ENCODE measurements at places on chromosomes 3 and 15. TPM values are rescaled to one million over a fixed set of nuclear protein-coding genes. Genes with fewer than 3 reads are reported as not detected.
A peak's percentile ranks its signal among the peaks of the same experiment; 100 is the strongest.

DNA sequence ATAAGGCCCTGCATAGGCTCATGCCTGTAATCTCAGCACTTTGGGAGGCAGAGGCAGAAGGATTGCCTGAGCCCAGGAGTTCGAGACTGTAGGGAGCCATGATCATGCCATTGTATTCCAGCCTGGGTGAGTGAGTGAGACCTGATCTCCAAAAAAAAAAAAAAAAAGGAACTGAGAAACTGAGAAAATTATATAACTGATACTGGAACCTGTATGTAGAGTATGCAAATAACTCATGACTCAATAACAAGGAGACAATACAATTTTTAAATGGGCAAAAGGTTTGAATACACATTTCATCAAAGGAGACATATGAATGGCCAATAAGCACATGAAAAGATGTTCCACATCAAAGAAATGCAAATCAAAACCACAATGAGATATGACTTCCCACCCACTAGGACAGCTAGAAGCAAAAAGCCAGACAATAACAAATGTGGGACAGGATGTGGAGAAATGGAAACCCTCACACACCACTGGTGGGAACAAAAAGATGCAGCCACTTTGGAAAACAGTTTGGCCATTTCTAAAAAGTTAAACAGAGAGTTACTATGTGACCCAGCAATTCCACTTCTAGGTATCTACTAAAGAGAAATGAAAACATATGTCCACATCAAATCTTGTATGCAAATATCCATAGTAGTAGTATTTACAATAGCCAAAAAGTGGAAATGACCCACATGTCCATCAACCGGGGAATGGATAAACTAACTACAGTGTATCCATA, 70.7 kb downstream of the IQSEC1 start:
- DNase-seq, result no peak

DNA sequence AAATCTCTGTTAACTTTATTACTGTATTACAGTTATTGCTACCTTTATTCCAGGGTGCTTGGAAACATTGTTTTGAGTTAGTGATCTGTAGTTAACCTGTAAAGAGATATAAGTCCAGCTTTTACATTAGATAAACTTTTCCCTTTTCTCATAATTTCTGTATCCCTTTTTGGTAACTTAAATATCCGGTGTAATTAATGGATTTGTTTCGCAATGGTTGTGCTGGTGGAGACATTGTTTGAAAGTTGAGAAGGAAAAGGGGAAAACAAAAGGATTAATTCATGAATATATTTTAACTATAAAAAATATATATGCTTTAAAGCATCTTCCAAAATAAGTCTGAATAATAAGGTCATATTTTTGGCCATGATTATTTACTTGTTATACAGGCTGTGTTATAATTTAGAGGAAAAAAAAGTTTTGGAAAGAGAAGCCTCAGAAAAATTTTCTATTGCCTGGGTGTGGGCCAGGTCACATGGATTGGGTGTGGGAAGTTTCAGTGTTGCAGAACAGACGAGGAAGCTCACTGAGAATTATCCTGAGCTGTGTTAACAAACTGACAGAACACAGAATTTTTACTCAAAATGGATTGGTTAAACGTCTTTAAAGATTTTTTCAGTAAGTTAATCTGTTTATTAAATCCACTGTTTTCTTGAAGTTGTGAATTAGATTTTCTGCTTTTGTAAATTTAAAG, 27.7 kb upstream of the IL20RB start:
- peak; percentile 77 for DNase-seq

DNA sequence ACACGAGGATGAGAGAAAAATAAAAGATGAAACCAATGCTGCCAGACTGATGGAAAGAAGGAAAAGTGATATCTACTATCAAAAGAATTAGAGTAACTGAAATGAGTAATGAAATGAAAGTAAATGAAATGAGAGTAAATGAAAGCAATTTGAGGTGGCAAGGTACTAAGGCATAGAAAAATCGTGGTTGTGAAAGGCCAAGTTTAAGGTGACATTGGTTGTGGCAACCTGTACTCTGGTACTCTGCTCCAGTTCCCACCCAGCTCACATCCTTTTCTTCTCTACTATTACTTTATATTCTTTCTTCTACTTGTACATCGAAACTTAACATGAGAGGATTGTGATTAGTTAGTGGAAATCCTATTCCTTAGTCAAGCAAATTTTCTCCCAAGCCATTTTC, 10.1 kb downstream of the RFX7 start:
- DNase-seq, result no peak

DNA sequence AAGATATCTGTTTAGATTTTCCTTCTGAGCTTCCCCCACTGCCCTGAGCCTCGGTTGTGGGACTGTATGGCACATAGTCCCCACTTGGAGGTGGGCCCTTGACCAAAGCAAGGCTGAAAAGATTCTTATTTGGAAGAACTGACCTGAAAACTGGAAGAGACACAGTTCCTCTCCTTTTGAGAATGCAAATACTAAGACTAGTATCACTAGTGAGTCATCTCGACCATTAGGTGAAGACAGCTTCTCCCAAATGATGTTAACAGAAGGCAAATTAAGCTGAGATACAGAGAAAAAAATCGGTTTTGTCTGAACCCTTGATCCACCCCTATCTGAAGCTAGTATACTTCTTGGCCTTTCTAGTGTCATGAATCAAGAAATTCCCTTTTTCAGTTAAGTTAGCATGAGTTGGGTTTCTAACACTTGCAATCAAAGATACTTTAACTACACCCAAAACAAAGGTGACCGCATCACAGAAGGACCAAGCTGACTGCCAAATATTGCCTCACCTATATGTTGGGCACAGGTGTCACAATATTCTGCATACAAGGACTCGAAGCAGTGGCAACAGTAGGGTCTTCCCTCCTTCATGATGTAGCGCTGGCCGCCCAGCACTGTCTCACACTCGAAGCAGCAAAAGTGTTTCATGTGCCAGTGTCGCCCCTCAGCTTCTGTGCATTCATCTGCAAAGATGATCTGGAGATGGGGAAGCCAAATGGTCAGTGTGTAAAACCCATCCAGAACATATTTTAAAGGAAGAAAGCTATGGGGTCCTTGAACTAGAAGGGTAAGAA, 72.4 kb downstream of the PRICKLE2 start:
- no peak for DNase-seq

- DNase-seq, result no peak
Measured at GRCh38 chr15:51936105-51936478, 35.5 kb downstream of the LEO1 start.

DNA sequence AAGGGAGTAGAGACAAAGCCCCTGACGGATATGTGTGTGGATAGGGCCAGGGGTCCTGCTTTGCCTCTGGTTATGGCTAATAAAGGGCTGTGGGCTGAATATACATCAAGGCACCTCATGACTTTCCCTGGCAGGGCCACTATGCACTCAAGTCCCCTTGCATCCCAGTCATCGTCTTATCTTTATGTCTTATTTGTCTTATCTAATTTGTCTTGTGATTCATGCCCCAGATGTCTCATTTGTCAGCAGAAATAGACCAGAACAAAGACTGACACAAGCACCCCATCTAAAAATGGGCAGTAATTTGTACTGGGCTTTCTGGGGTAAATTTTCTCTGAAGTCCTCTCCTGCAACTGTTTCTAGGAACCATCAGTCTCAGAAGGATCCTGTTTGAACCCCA, 68.6 kb downstream of the ITGA11 start:
- DNase-seq, result no peak

GRCh38 chr15:36887214-36887961, 213.0 kb downstream of the MEIS2 start:
- no peak for DNase-seq

DNA sequence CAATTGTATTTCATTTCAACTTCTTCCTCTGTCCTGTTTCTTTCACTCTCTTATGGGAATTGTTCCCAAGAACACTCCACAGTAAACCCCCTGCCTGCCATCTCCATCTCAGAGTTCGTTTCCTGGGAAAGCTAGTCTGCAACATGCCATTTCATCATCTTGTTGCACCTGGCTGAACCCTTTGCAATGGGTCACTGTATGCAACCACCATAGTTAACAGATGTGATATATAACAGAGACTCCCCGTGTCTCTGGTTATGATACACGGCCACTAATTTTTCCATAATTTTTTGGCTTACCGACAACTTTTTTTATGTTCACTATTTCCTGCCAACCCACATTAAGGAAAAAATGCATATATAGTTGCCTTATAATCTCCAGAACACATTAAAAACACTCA, 95.5 kb downstream of the CHST2 start:
- DNase-seq, result no peak

DNA sequence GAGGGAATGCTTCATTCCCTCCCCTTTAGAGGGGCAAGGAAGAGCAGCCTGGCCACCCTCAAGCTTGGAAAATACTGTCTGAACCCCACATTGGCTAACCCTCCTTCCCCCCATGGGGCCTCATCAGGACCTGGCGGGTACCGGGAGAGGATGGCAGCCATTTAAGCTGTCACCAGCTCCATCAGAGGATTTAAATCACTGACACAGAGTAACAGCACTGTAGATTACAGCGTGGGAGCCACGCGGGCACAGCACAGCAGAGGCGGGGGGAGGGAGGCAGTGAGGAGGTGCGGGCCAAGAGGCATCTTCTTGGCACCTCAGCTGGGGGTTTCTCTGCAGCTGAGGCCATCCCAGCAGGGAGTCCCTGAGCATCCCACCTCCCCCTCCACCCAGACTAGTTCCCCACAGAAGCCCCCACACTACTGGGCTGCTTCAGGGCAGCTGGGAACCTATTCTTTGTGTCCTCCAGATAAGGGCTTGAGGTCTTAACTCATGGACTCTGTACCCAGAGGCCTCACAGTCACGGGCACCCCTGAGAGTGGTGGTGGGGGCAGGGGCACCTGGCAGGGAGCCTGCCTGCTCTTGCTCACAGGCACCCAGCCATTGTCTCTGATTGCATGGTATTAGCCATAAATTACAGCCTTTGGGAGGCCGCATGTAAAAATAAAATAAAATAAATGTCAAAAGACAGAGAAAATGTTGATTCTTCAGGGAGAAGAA, 21.9 kb upstream of the CACNA2D2 start:
- no peak for DNase-seq

GRCh38 chr3:67290438-67290837, 292.3 kb downstream of the KBTBD8 start:
- DNase-seq, result no peak

DNA sequence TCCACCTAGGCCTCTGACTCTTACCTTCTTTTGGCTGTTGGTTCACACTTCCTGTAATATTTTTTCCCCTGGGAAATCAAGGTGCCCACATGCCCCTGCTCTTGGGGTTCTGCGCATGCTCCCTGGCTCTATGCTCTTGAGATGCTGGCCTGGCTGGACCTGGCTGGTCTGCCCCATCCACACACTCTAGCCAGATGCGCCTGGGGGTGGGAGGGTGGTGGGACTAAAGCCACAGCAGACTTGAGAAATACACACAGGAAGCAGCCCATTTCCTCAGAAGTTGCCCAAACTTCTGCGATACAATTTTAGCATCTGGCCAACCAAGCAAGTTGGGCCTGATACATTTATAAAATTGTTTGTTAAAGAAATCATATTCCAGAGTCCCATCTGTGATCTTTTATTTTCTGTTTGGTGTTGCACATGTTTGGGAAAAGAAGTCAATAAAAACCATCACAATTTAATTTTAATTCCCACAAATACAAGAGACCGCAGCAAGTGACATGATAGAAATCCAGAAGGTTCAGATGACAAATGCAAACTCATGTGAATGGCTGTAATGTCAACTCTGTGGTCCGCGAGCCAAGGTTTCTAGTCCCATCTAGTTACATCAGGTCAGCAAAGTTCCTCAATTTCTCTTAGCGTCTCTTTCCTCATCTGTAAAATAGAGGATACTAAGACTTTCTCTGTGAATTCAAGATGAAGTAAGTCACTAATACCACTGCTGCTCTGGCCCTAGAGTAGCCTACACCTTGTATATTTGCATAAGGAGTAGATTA, 55.9 kb upstream of the MEF2A start:
- DNase-seq, result no peak

- no peak for DNase-seq
Measured at GRCh38 chr3:173266441-173266840, 125.4 kb upstream of the SPATA16 start.

DNA sequence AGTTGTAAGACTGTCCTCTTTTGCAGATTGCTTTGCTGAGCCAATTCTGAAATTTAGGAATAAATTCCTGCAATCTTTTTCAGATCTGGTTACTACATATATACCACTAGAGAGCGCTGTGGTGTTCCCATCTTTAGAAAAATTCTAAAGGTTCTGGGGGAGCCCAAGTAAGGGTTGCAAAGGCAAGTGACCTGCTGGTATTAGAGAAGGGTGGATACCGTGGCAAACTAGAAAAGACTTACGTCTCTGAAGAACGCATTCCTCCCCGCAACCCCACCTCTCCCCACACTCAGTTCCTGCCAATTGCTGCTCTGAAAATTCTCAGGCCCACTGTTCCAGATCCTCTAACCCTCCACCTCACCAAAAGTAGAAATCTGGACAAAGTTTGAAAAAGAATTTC, 48.5 kb downstream of the EFHB start:
- DNase-seq, result no peak

GRCh38 chr3:139762302-139762701, 84.5 kb upstream of the NMNAT3 start:
- DNase-seq, result no peak

DNA sequence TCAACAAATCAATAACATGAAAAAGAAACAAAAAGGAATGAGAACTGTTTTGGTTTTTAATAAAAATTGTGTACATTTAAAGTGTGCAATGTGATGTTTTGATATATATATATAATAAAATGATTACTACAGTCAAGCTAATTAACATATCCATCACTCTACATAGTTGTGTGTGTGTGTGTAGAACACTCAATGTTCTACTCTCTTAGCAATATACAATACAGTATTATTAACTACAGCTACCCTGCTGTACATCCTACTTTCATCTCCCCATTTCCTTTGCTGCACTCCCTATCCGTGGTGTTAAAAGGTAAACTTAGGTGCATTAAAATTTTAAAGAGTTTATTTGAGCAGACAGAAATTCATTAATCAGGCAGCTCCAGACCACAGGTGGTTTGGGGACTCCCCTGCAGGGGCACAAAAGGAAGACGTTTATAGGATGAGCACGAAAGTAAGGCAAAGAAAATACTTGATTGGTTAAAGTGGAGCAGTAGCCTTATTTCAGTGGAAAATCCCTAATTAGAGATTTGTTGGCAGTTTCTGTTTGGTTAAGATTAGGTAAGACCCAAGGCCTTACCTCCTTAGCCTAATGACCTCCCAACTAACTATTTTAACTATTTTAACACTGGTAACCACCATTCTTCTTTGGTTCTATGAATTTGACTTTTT, 61.8 kb upstream of the SNRK start:
- no peak for DNase-seq

- DNase-seq, result no peak
Measured at GRCh38 chr3:138479438-138479863, 45.0 kb downstream of the ESYT3 start.

The PXK gene
- total RNA-seq, result 51.0 TPM

The CCNB2 gene
- 0.36 TPM for total RNA-seq

The RFC4 gene
- total RNA-seq, result 20.6 TPM

The ADCY5 gene
- total RNA-seq, result 39.5 TPM

The VILL gene
- total RNA-seq, result 8.3 TPM

The UNC13C gene
- 1.5 TPM for total RNA-seq

The RAB43 gene
- total RNA-seq, result 3.0 TPM

The INKA1 gene
- total RNA-seq, result 0.95 TPM

The ZNF385D gene
- total RNA-seq, result 4.3 TPM

The WDR72 gene
- not detected for total RNA-seq

Measured in sigmoid colon (tissue), 7 donors.